ENCODE measurements at places on chromosomes 12 and 14.

DNA sequence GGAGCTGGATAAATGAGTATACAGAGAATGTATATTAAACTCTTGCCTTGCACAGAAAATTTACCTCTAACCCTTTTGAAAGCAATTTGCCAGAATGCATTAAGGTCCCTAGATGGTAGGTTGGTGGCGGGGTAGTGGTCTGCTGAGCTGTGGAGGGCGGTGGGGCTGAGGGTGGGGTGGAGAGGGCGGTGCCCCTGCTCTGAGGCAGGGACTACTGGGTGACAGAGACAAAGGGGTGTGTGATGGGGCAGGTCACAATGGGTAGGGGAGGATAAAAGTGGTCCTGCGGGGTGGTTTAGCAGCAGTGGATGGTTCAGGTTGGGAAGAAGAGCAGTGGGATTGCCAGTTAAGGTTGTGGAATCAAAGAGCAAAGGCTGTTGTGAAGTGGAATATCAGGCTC is at the start of gene GARIN6:
Gene GARIN6, plus strand, starts transcription at position 301 of the 400 bp plus-strand sequence. CDS start 422 bp downstream, outside the sequence.
- no peak for DNase-seq

DNA sequence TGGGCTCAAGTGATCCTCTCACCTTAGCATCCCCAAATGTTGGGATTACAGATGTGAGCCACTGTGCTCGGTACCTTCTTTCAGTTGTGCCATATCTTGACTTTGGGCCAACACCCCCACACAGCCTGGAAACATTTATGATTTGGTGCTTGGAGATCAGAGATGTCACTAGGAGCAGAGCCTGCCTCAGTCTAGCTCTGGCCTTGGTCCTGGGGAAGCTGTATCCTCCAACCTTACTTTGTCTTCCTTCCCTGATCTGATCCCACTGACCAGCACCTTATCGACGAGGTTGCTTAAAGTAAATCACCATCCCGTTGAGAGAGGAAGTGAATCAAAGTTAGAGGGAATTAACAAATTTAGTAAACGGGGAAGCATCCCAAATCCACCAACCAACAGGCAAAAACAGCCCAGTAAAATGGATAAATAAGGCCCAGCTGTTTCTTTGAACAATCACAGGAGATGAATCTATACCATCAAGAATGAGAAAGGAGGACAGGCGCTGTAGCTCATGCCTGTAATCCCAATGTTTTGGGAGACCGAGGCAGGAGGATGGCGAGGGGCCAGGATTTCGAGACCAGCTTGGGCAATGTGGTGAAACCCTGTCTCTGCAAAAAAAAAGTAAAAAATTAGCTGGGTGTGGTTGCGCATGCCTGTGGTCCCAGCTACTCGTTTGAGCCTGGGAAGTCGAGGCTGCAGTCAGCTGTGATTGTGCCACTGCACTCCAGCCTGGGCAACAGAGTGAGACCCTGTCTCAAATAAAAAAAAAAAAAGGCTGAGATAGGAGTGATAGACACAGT is 3.4 kb downstream of the PLBD2 start:
- DNase-seq, result no peak

DNA sequence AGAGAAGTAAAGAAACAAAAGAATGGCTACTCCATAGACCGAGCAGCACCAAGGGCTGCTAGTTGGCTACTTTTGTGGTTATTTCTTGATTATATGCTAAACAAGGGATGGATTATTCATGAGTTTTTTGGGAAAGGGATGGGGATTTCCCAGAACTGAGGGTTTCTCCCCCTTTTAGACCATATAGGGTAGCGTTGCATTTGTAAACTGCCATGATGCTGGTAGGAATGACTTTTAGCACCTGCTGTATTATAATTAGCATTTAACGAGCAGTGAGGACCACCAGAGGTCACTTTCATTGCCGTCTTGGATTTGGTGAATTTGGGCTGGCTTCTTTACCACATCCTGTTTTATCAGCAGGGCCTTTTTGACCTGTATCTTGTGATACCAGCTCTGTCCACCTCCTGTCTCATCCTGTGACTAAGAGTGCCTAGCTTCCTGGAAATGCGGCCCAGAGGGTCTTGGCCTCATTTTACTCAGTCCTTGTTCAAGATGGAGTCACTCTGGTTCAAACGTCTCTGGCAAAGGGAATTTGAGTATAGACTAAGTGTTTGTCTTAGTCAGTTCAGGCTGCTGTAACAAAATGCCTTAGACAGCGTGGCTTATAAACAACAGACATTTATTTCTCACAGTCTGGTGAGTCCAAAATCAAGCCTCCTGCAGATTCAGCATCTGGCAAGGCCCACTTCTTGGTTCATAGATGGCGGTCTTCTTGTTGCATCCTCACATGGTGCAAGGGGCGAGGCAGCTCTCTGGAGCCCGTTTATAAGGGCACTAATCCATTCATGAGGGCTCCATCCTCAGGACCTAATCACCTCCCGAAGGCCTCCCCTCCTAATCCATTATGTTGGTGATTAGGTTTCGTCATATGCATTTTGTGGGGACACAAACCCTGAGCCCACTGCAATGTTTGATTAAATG is 348.3 kb upstream of the SFSWAP start:
- DNase-seq, result no peak

- DNase-seq, result no peak
These were observed 11.5 kb upstream of the KRT80 start for GRCh38 chr12:52203079-52203921.

GRCh38 chr14:38342803-38343202 is 86.9 kb upstream of the CLEC14A start:
- no peak for DNase-seq

DNA sequence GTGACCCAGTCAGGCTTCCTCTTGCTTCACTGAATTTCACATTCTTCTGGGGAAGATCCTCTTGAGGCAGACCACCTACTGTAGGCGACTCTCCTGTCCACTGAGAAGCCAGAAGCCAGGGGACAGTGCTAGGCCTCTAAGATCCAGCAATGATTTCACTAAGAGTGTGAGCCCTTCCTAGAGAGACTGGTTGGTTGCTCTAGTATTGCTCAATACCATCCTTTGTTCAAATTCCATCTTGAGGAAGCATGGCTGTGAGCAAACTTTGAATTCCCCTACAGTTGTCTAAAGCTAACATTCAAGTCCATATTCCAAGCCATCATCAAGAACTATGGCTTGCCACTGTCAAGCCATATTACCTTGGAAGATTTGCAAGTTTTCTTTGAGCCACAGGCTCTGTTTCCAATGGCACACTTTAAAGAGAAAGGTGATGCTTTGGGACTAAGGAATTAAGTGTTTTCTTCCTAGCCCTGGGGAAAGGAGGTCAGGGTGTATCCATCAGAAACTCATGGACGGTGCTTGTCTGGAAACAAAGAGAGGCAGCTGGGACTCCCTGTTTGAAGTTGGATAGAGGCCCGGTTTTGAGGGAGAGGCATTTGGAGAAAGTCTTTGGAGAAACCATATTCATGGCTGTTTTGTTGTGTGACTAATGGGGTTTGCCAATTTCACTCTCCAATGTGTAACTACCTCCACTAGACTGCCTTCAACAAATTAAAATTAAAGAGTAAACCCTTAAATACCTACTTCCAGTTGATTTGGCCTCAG is 1217.9 kb downstream of the VRK1 start:
- DNase-seq, result no peak

GRCh38 chr12:24719293-24719721 is 229.6 kb downstream of the BCAT1 start:
- no peak for DNase-seq

DNA sequence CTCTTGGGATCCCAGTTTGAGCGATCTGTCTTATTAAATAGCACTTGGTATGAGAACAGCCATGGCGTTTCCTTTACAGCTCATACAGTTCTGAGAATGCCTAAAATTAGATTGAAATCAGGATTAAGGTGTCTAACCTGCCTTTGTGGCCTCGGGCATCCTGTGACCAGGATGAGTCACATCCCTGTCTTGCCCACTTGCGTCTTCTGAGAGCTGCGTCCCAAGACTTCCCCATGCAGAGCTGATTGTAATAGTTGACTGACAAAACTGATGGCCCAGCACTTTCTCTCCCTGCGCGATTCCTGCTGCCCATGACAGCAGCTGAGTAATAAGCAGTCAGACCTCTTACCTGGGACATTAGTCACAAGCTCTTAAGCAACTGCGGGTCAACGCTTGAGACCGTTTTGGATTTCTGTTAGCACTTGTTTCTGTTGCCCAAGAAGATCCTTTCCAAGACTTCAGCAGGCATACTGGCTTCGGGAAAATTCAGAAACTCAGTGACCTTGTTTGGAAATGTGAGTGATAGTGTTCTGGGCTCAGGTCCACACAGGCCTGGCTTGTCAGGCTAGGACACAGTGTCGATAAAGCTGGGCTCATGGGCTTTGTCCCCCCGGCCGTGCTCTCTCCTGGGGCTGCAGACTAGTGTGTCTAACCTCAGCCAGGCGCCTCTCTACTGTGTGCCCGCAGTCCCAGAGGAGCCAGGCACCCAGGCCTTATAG is 169.9 kb upstream of the HIF1A start:
- DNase-seq, result peak; percentile 85
